GM13976 (cell line): ENCODE measurements at places on chromosomes 13 and 19.
A peak's percentile ranks its signal among the peaks of the same experiment; 100 is the strongest.

DNA sequence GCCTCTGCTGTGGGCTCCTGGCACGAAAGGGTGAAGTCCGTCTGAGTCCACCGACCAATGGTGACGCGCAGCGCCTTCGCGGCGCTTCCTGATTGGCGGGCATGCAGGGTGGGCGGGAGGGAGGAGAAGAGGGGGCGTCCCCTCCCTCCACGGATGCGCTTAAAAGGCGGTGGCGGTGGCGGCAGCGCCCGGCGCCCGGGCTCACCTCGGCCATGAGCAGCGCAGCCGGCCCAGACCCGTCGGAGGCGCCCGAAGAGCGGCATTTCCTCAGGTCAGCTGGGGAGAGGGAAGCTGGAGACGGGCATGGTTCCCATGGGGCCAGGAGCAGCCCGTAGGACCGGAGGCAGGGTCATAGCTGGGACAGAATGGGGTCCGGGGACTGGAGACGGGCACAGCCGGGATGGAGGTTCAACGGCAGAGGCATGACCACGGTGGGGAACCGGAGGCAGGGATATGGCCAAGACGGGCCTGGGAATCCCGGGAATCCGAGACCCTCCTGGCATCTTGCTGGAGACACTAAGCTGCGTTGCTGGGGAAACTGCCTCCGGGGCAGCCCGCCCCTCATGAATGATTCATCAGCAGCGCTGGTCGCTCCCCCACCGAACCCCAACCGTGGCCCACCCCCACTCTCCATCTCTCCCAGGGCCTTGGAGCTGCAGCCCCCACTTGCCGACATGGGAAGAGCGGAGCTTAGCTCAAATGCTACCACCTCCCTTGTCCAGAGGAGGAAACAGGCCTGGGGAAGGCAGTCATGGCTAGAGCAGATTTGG, at the start of gene YJEFN3:
YJEFN3 (plus strand) TSS at position 191 of the 770 bp plus-strand sequence; CDS start at position 213, 22 bp downstream.
- no peak for DNase-seq

- no peak for DNase-seq
These were observed 5.0 kb downstream of the SIGLEC9 start for GRCh38 chr19:51129716-51130115.

DNA sequence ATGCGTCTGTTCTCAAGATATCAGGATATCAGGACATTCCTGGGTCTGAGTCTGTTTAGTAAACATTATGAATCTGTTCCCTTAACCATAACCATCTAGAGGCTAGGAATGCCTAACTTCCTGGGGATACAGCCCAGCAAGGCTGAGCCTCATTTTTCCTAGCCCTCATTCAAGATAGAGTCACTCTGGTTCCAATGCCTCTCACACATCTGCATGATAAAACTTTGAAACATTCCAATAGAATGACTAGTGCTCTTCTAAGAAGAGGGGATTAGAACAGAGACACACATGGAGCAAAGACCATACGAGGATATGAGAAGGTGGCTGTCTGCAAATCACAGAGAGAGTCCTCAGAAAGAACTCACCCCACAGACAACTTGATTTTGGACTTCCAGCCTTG, 20.6 kb upstream of the CABP5 start:
- no peak for DNase-seq

- DNase-seq: peak; percentile 79
These were observed 49.6 kb downstream of the MYO9B start for GRCh38 chr19:17125062-17125727.

DNA sequence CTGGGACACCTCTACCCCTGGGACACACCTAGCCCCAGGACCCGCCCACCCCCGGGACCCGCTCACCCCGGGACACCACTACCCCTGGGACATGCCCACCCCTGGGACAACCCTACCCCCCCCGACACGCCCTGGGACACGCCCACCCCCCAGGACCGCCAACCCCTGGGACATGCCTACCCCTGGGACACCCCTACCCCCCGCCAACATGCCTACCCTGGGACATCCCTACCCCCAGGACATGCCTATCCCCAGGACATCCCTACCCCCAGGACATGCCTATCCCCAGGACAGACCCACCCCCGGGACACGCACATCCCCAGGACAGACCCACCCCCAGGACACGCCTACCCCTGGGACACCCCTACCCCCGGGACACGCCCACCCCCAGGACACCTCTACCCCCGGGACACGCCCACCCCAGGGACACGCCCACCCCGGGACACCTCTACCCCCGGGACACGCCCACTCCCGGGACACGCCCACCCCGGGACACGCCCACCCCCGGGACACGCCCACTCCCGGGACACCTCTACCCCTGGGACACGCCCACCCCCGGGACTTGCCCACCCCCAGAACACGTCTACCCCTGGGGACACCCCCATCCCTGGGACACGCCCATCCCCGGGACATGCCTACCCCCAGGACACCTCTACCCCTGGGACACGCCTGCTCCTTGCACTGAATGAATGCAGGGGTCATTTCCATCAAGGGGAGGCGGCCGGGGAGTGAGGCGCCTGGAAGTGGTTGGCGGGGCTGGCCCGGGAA, 32.3 kb downstream of the ADPRHL1 start:
- DNase-seq: no peak

DNA sequence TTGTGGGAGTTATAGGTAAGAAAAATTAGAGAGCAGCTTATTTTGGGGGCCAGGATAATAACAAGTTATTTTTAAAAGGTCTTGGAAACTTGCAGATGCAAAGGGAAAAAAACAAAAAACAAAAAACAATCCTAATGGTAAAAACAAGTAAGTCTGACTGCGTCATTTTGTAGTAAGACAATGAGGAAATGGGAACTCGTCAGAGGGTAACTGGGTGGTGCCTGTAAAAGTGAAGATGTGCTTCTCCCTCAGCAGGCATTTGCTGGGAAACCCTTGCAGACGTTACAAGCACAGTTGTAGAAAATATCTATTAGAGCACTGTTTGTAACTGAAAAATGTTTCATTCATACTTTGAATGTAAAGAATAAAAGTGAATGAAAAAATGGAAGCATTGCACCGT, 2.2 kb upstream of the TNFSF13B start:
- DNase-seq: no peak

GRCh38 chr19:18893587-18894253, 2.2 kb downstream of the CERS1 start:
- DNase-seq: no peak

DNA sequence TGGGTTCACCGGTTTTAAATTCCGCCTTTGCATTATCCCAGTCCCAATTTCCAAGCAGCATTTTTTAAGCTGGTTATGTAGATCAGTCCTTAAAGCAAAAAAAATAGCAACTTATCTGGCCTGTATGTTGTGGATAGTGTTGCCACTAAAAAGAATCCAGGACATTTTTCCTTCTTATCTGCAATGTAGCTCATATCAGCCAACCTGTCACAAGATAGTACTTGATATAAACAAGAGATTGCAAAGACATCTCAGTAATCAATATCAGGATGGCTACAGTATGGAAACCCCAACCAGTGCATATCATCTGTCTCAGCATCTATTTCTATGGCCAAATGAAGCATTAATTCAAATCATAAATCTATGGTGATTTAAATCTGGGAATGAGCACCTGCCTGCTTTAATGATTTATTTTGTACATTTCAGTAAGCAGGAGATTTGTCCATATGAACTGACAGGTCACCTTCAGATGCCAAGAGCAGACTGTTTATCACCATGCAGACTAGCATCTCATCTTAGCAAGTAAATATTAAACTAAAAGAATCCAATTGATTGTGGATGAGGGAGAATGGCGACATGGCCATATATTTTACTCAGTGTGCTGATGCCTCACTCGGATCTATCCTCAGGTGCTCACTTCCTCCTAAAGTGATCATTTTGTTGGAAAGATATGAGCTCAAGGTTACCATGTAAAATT, 240.4 kb downstream of the DACH1 start:
- no peak for DNase-seq

DNA sequence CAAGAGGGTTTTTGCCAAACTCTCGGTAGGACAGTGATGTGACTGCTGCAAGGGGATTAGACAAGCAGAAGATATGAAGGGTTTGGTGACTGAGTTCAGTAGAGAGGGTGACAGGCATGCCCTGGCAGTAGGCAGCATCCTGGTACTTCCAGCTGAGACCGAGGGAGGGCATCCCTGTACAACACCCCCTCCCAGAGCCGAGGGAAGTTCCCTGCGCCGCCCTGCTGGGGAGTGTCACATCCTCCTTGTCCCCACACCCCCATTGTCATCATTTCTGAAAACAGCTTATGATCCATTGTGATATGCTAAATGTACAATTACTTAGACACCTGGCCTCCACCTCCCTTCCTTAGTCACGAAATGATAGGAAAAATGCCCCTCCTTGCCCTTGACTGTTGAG, 14.6 kb downstream of the ZNF544 start:
- DNase-seq: no peak

DNA sequence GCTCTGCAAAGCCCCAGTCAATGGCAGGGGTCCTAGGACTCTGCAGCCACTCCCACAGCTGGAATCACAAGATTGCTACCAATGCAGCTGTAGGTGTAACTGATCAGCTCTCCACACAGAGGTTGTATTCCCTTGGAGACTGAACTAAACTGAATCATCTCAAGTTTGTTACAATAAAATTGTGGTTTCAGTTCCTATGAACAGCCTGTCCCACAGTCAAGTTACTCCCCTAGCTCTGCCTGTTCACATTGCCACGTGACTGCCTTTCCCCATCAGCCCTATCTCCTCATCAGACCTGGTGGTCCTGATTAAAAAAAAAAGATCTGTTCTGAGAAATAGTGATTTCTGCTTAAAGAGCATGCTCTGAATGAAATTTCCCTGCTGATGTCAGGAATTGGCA, 287.9 kb upstream of the NBEA start:
- no peak for DNase-seq

- no peak for DNase-seq
These were observed 299.5 kb downstream of the ZNF536 start for GRCh38 chr19:30671622-30672051.

GRCh38 chr19:13417054-13417453, 89.2 kb downstream of the CACNA1A start:
- DNase-seq: no peak

- DNase-seq: no peak
These were observed 419.3 kb upstream of the GPC6 start for GRCh38 chr13:92807353-92807752.
